ENCODE measurements at places on chromosomes 16 and 17.

GRCh38 chr17:35291802-35292201 is 48.9 kb downstream of the SLFN5 start:
- DNase-seq, result no peak

DNA sequence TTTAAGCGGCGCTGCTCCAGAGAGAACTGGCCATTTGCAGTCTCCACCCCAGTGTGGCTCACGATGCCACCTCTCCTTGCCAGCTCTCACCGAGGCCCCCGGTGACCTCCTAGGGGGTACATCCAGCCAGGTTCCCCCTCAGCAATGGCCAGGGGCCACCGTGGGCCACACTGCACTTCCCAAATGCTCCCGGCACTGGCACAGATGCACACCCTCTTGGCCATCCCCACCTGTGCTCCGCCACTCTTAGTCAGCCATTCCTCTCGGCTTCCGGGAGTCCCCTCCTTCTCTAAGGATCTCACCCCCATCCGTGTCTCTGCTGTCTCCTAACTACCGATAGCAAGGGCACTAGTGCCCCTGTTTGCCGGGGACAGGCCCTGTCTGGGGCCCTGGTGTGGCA is 25.8 kb downstream of the MLYCD start:
- DNase-seq, result no peak

- DNase-seq, result no peak
These were observed 3.6 kb downstream of the ZACN start for GRCh38 chr17:76082326-76083251.

GRCh38 chr17:66451188-66452149 is 149.1 kb downstream of the PRKCA start:
- no peak for DNase-seq

GRCh38 chr16:3482659-3483241 is 12.5 kb downstream of the C16orf90 start:
- DNase-seq, result no peak

GRCh38 chr17:82664701-82665182 is 16.5 kb upstream of the WDR45B start:
- DNase-seq, result no peak

DNA sequence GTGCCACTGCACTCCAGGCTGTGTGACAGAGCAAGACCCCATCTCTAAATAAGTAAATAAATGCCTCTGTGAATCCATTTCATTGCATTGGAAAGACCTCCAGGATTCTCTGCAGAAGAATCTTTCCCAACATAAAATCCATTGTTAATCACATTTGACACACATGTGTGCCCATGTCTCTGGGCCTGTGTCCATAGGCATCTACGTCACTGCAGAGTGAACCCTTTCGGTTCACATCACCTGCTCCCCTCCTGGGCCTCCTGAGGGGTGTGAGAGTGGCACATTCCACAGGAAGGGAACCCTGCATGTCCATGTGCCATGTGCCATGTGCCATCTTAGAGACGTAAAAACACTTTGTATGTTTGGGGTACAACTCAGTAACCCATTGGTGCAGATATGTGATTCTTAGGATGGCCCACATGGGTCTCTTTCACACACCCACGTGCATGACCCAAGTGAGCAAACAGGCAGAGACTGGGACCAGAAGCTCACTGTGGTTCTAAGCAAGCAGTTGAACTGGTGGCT is 427.5 kb downstream of the MAF start:
- DNase-seq, result no peak

DNA sequence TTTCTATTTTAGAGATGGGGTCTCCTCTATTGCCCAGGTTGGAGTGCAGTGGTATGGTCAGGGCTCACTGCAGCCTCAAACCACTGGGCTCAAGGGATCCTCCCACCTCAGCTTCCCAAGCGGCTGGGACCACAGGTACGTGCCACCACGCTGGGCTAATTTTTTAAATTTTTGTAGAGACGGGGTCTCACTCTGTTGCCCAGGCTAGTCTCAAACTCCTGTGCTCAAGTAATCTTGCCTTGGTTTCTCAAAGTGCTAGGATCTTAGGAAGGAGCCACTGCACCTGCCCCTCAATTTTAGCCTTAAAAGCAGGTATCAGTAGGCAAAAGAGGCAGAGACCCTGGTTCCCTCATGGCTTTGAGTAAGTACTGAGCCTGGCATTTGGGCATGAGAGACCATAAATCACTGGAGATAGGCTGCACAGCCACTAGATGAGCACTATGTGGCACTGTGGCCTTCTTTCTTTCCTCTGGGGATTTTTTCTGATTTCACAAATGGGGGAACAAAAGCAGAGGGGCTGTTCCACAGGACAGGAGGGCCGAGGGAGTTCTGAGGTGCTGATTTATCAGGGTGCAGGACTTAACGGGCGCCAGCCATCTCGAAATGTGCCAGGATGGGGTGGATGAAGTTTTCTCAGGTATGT is 82.2 kb downstream of the PLXDC1 start:
- no peak for DNase-seq

GRCh38 chr16:31277659-31278260 is 18.0 kb downstream of the ITGAM start:
- DNase-seq, result no peak

DNA sequence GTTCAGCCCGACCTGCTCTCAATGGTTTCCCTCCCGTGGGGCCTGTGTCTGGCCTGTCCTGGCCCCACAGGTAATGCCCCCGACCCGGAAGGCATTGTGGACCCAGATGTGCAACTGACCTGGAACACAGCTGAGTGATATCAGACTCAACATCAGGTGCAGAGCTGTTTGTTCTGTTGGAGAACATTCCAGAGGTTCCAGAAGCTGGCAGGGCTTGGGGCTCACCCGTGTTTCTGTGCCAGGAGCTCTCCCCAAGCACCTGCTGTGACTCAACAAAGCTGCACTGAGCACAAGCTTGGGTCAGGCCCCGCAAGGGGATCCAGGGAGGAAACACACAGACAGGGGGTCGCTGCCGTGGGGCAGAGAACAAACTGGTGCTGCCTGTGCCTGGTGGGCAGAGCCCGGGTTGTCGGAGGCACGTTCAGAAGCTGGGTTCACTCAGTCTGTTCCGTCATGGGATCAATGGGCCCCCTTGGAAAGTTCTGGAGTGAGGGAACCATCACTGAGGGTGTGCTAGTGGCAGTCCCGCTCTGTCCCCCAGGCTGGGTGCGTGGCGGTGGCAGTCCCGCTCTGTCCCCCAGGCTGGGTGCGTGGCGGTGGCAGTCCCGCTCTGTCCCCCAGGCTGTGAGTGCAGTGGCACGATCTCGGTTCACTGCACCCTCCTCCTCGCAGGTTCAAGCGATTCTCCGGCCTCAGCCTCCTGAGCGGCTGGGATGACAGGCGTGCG is 22.1 kb downstream of the HS3ST6 start:
- no peak for DNase-seq

GRCh38 chr17:14940938-14941265 is 324.2 kb downstream of the PMP22 start:
- no peak for DNase-seq

All from uterus (tissue), 4 donors.